Neural cell (in vitro differentiated cells): ENCODE measurements at places on chromosomes 12 and 14. TPM values are rescaled to one million over a fixed set of nuclear protein-coding genes. Genes with fewer than 3 reads are reported as not detected.

SRGAP1 gene
- 4.8 and 30.9 TPM in 2 replicates for polyA plus RNA-seq

ESPL1 gene
- polyA plus RNA-seq = 0.33 and 4.5 TPM in 2 replicates

CISTR gene
- not detected in 2 replicates for polyA plus RNA-seq

CLEC4D gene
- polyA plus RNA-seq = not detected in 2 replicates

SLC35F4 gene
- 21.0 and 23.1 TPM in 2 replicates for polyA plus RNA-seq
